ENCODE measurements at places on chromosomes 7 and 10.

- H3K4me1 ChIP-seq = no peaks in the 10 kb centered on the region
- no peak for DNase-seq
- H3K4me3 ChIP-seq = no peak overlapping the region
- H3K27ac ChIP-seq = no peak overlapping the region
- H3K27me3 ChIP-seq = no peaks in the 10 kb centered on the region
- H3K36me3 ChIP-seq = no peaks in the 10 kb centered on the region
These were observed 94.7 kb downstream of the ZNRF2 start for GRCh38 chr7:30379131-30379530.

DNA sequence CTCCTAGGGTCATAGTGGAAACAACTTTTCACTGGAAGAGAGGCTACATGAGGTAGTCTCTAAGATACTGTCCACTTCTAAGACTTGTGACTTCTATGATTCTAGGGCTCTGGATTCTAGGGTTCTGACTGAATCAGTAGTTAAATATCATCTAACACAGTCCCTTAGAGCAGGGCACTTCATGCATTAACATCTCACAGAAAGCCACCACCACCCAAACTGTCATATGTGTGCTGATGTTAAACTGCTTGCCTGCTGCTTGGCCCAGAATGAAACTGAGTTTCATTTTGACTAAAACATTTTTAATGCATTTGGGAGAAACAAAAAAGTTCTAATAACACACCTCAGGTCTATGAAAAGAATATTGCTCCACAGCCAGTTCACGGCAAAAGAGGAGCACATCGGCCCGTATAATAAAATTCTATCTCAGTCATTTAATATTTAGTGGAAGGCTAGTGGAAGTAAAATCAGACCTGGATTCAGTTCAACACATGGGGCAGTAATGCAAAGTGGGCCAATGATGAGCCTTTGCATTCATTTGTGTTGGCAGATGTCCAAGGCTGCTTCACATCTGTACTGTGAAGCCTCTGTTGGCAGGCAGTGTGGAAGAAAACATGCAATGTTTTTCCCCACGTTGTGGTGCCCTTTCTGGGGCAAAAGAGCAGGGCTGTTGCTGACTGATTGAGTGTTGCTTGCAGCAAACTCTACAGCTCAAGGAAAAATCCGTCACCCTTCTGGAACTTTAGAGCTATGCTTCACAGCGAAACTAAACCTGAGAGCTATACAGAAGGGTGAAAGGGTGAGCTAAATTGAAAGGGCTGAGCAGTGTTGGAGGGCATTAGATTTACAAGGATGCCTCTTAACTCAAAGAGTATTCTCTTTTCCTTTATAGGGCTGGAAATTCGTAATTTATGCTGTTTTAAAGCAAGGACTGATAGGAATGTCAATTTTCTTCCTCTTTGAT lies 33.5 kb upstream of the AUTS2 start:
- DNase-seq = no peak
- H3K4me3 ChIP-seq = no peak overlapping the region
- H3K36me3 ChIP-seq = no peaks in the 10 kb centered on the region
- H3K27ac ChIP-seq = no peak overlapping the region
- no peaks in the 10 kb centered on the region for H3K4me1 ChIP-seq

GRCh38 chr10:132526676-132527075 lies 10.9 kb upstream of the INPP5A start:
- no peaks in the 10 kb centered on the region for H3K27me3 ChIP-seq
- H3K4me1 ChIP-seq = no peaks in the 10 kb centered on the region
- no peak for DNase-seq
- H3K27ac ChIP-seq = no peak overlapping the region

- H3K4me1 ChIP-seq = no peaks in the 10 kb centered on the region
- H3K4me3 ChIP-seq = no peak overlapping the region
- H3K27me3 ChIP-seq = peaks cover 56% of the 10 kb centered on the region
- no peak for DNase-seq
These were observed 2.8 kb upstream of the RGS10 start for GRCh38 chr10:119545310-119545709.

GRCh38 chr7:130593033-130593432 lies 75.5 kb downstream of the COPG2 start:
- no peak overlapping the region for H3K27ac ChIP-seq
- no peaks in the 10 kb centered on the region for H3K36me3 ChIP-seq
- H3K27me3 ChIP-seq = no peaks in the 10 kb centered on the region
- H3K4me1 ChIP-seq = no peaks in the 10 kb centered on the region

DNA sequence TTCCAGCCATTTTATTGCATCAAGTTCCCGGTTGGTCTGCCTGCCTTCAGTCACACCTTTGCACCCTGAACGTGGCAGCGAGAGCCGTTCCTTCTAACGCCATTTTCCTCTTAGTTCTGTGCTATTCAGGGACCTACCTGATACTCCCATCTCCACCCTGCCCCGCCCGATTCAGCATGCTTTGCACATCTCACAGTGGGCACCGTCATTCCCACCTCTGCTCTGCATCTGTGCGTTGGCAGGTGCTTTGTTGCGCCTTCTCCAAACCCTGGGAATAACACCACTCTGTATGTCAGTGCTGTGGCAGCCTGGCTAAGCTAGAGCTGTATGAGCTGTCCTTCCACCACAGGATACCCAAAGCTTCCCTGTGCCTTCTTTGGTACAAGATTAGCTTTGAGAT lies 96.8 kb downstream of the ACTR3B start:
- no peak overlapping the region for H3K4me3 ChIP-seq
- H3K27me3 ChIP-seq = no peaks in the 10 kb centered on the region
- H3K36me3 ChIP-seq = no peaks in the 10 kb centered on the region
- DNase-seq = no peak
- H3K4me1 ChIP-seq = no peaks in the 10 kb centered on the region

- H3K36me3 ChIP-seq = no peaks in the 10 kb centered on the region
- H3K4me1 ChIP-seq = no peaks in the 10 kb centered on the region
- H3K27me3 ChIP-seq = no peaks in the 10 kb centered on the region
- no peak for DNase-seq
These were observed 70.4 kb downstream of the COA1 start for GRCh38 chr7:43658718-43659548.

DNA sequence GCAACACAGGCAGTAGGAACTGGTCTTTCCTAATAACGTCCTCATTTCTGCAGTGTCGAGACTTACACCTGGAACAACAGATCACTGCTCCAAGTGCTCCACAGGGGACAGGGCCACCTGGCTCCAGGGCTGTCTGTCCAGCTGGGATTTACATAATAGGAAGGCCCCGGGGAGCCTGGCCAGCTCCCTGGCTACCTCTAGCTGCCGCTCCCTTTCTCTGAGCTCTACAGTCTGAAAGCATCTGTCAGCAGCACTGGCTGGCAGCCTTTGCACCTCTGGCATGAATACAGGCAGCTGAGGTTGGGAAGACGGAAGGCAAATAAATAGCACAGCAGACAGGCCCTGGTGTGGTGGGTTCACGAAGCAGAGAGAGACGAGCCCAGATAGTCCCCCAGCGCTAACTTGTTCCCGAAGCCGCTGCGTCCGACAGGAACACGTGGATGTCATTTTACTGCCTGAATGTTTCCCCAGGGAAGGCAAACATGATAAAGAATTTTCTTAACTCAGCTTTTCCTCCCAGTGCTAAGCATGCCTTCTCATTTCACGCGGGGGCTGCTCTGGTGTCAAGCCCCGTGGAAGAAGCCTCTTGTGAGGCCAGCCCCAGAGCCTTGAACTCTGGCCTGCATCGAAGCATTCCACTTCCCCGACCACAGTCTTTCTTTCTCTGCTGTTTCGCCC lies 105.4 kb downstream of the ITIH5 start:
- H3K27ac ChIP-seq = peak overlapping the region; percentile 35
- H3K27me3 ChIP-seq = no peaks in the 10 kb centered on the region
- no peaks in the 10 kb centered on the region for H3K36me3 ChIP-seq
- no peaks in the 10 kb centered on the region for H3K4me1 ChIP-seq
- no peak overlapping the region for H3K4me3 ChIP-seq

DNA sequence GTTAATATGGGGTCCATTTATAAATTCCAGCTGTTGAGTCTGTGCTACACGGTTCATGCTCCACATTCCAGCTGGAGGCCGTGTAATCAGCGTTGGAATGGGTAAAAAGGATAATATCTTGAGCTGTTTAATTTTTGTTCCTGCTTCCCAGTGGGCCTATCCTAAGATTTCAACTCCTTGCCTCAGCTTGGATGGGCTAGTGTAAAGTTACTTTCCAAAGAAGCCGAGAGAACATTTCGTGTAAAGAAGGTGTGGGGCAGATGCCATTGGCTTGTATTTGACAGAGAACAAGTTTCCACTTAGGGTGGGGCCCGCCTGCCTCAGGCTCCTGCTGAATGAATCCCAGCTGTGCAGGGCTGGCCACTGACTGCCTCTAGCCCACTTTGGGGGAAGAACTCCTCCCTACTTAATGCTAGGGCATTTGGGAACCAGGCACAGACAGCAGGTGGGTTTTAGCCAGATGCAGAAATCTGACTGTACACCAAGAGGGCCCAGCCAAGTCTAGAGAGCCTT lies 125.9 kb upstream of the LYZL2 start:
- no peaks in the 10 kb centered on the region for H3K36me3 ChIP-seq
- DNase-seq = no peak
- no peaks in the 10 kb centered on the region for H3K27me3 ChIP-seq

GRCh38 chr7:73851410-73852338 lies 9.3 kb upstream of the TMEM270 start:
- DNase-seq = no peak
- no peak overlapping the region for H3K4me3 ChIP-seq
- peak overlapping the region; percentile 82 for H3K27ac ChIP-seq
- peaks cover 6% of the 10 kb centered on the region for H3K27me3 ChIP-seq

DNA sequence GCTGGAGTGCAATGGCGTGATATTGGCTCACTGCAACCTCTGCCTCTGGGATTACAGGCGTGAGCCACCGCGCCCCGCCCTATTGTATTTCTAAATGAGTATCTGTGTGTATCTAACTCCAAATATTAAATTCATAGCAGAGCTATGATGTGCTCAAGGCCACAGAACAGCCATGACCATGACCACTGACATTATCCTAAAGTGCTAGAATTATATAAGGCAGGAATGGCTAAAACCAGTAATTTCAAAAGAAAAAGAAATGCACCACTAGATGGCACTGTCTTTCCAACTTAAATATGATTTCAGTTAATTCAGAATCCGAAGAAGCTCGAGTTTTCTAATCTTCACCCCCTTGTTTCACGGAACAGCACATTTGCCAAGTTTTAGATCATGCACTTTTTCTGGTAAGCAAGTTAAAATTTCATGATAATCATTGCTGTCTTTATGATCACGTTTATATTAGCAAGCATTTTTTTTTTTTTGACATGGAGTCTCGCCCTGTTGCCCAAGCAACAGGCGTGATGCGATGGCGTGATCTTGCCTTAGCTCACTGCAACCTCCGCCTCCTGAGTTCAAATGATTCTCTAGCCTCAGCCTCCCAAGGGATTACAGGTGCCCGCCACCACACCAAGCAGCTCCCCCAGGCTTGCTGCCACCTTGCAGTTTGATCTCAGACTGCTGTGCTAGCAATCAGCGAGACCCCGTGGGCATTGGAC lies 65.3 kb downstream of the OR13A1 start:
- no peaks in the 10 kb centered on the region for H3K27me3 ChIP-seq
- peaks cover 11% of the 10 kb centered on the region for H3K4me1 ChIP-seq
- no peak overlapping the region for H3K4me3 ChIP-seq
- H3K36me3 ChIP-seq = no peaks in the 10 kb centered on the region
- DNase-seq = peak; percentile 49
- peak overlapping the region; percentile 23 for H3K27ac ChIP-seq

DNA sequence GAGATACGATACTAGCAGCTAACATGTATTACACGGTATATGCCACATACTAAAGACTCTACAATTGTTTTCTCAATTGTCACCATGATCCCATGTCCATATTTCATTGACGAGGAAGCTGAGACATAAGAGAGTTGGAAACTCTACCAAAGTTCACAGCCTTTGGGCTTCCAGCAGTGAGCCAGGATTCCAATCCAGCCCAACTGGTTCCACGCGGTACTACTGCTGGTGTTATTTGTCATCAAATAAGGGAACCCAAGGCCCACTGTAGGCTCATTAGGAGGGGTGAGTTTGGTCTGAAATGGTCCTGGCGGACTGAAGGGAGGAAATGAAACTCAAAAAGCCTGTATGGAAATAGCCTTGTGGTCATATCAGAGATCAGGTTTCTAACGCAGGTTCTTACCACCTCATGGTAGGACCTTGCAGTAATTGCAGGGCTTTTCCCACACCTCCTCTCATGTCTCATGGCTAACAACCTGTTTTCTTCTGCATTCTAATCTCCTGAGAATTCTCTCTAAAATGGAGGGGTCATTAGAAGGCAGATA lies 814.6 kb downstream of the LRMDA start:
- no peaks in the 10 kb centered on the region for H3K4me1 ChIP-seq
- H3K27me3 ChIP-seq = no peaks in the 10 kb centered on the region
- no peak overlapping the region for H3K4me3 ChIP-seq
- no peak overlapping the region for H3K27ac ChIP-seq
- DNase-seq = no peak
- no peaks in the 10 kb centered on the region for H3K36me3 ChIP-seq

DNA sequence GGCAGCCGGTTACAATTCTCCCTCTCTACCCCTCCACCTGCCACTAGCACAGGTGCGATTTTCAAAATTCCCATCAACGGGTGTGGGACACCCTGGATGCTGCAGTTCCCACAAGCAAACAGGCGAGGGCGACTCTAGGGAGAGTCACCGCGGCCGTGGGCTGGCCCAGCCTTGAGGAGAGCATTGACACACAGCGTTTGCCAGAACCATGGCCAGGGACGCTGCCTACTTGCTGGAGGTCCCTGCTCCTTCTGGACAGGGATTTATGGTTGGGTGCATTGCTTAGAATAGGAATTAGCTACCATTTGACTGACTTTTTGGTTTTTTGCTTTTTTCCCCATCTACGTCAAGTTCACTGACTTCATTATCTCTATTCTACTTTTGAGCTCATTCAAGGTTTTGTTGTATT lies 19.0 kb upstream of the CLDN4 start:
- no peak overlapping the region for H3K4me3 ChIP-seq
- H3K27me3 ChIP-seq = no peaks in the 10 kb centered on the region
- no peaks in the 10 kb centered on the region for H3K4me1 ChIP-seq

GRCh38 chr10:93756118-93756517 lies 1.6 kb upstream of the LGI1 start:
- no peak overlapping the region for H3K27ac ChIP-seq
- H3K4me3 ChIP-seq = no peak overlapping the region
- H3K36me3 ChIP-seq = no peaks in the 10 kb centered on the region
- H3K4me1 ChIP-seq = no peaks in the 10 kb centered on the region
- H3K27me3 ChIP-seq = peaks cover 52% of the 10 kb centered on the region

GRCh38 chr7:36601601-36602000 lies 122.7 kb downstream of the AOAH start:
- DNase-seq = no peak
- peak overlapping the region; percentile 85 for H3K27ac ChIP-seq
- H3K4me3 ChIP-seq = no peak overlapping the region
- peaks cover 25% of the 10 kb centered on the region for H3K4me1 ChIP-seq

DNA sequence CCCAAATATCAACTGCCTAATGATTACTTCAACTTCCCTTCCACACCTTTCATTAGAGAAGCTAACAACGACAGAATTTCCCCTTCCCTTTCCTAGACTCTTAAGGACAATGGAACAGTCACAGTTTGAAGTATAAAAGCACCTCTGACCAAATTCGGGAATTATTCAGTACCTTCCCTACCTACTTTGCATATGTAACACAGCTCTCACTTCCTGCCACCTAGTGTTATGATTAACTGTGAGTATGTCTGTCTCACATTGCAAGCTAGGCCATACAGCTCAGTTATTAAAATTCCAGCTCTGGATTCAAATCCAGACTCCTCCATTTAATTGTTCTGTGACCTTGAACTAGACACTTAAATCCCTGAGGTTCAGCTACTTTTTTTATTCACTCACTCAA lies 44.8 kb upstream of the HPSE2 start:
- H3K27ac ChIP-seq = no peak overlapping the region
- H3K4me1 ChIP-seq = no peaks in the 10 kb centered on the region
- no peaks in the 10 kb centered on the region for H3K36me3 ChIP-seq
- H3K4me3 ChIP-seq = no peak overlapping the region
- no peak for DNase-seq
